ENCODE measurements at places on chromosomes 1 and 21. TPM values are rescaled to one million over a fixed set of nuclear protein-coding genes. Genes with fewer than 3 reads are reported as not detected.

Gene SLC44A5
- not detected for total RNA-seq

DNA sequence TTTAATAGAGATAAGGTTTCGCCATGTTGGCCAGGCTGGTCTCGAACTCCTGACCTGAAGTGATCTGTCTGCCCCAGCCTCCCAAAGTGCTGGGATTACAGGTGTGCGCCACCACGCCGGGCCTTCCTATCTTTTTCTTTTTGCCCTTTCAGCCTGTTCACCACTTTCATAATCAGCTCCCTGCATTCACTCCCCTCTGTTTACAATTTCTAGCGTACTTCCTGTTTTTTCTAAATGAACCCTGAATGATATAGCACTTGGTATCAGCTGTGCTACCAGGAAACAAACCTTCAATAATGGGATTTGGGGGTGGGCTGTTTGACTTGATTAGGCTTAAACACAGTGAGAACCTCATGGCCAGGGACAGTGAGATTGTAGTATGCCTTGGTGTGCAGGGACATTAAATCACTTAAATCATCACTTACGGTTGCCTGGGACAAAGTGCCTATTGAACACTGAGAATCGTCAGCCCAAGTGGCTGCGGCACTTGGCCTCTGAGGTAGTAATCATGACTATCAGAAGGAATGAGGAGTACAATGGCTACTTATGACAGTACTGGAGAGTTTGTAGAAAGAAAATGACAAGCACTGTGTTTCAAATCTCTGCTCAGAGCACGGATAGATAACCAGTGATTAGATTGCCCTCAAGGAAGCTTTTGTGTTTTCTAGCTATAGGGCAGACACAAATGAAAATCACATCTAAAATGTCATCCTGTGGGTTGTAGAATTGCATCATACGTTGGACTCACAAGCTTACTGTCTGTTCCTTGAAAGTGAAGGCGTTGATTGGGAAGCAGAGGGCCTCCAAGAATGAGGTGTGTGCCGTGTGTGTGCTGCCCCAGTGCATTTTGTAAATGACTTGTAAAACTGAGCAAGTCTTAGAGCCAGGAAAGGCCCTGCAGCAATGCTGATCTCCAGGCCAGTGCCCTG lies 661.8 kb downstream of the MATN1 start:
- no peak for DNase-seq

Gene LCE3E
- total RNA-seq = not detected

GRCh38 chr1:61953076-61953789 lies 211.0 kb downstream of the PATJ start:
- DNase-seq = no peak

- peak; percentile 62 for DNase-seq
These were observed 13.1 kb upstream of the LPGAT1 start for GRCh38 chr1:211843507-211844298.

Gene HES3
- total RNA-seq = not detected

DNA sequence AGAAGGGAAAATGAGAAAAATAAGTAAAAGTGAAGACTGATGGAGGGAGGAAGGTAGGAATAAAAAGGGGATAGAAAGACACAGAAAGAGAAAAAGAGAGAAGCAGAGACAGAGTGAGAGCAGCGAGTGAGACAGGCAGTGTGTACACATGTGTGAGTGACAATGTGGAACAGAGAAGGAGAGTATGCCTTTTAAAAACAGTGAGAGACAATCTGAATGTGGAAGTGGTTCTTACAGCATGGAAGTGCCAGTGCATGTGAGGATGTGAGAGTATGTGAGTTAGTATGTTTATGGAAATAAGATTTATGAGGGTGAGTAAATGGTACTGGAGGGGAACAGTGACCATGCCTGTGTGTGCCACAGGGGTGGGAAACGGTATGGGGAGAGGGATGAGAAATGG lies 1.2 kb downstream of the NEGR1 start:
- peak; percentile 21 for DNase-seq

Gene ADGRL4
- not detected for total RNA-seq

DNA sequence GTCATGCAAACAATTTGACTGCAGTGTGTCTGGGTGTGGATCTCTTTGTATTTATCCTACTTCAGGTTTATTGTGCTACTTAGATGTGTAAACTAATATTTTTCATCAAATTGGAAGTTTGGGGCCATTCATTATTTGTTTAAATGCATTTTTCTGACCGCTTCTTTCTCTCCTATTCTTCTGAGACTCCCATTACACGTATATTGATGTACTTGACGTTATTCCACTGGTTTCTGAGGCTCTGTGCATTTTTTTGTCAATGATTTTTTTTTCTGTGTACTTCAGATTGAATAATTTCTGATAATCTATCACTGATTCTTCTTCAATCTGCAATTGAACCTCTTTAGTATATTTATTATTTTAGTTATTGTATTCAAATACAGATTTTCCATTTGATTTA lies 276.8 kb downstream of the RYR2 start:
- no peak for DNase-seq

Gene OR10J4
- not detected for total RNA-seq

Gene PDZK1IP1
- total RNA-seq = not detected

DNA sequence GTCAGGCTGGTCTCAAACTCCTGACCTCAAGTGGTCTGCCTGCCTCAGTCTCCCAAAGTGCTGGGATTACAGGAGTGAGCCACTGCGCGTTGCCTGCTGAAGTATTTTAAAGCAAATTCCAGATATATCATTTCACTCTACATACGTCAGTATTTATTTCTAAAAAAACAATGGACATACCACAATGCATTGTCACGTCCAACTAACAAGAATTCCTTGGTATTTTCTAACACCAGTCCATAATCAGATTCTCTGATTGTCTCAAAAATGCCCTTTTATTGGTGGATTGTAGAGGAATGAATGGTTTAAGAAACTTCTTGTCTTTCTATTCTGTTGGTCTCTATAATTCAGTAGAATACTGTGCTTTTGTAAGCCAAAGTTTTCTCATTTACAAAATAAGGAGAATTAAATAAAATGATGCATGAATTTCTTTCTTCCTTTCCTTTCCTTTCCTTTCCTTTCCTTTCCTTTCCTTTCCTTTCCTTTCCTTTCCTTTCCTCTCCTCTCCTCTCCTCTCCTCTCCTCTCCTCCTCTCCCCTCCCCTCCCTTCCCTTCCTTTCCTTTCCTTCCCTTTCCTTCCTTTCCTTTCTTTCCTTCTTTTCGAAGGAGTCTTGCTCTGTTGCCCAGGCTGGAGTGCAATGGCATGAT lies 55.8 kb downstream of the VPS13D start:
- DNase-seq = no peak

DNA sequence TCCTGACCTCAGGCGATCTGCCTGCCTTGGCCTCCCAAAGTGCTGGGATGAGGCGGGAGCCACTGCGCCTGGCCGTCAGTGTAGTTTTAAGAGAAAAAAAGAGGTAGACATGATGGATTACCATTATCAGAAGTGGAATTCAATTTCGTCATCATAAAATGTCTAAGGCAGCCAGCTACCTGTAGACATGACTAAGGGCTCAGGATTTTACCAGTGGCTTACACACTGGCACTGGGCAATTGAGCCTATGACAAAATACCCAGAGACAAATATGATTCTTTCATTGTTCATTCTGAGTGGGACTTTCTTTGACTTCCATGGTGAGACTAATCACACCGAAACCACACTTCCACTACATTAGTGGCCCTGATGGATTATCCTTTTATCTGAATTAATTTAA lies 181.5 kb downstream of the GABPA start:
- peak; percentile 46 for DNase-seq

DNA sequence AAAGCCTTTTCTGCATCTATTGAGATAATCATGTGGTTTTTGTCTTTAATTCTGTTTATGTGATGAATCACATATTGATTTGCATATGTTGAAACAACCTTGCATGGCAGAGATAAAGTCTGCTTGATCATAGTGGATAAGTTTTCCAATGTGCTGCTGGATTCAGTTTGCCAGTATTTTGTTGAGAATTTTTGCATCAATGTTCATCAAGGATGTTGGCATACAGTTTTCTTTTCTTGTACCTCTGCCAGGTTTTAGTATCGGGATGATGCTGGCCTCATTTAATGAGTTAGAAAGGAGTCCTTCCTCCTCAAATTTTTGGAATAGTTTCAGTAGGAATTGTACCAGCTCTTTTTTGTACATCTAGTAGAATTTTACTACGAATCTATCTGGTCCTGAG lies 55.0 kb downstream of the COL24A1 start:
- DNase-seq = no peak

GRCh38 chr1:212315907-212316306 lies 30.7 kb downstream of the PPP2R5A start:
- DNase-seq = peak; percentile 65

All from PC-3 (cell line).